ENCODE measurements at places on chromosomes 3 and 15. TPM values are rescaled to one million over a fixed set of nuclear protein-coding genes. Genes with fewer than 3 reads are reported as not detected.
A peak's percentile ranks its signal among the peaks of the same experiment; 100 is the strongest.

- H3K4me1 ChIP-seq, result no peaks in the 10 kb centered on the region
- H3K36me3 ChIP-seq, result no peaks in the 10 kb centered on the region
- H3K27me3 ChIP-seq, result no peaks in the 10 kb centered on the region
- H3K4me3 ChIP-seq, result no peak overlapping the region
- no peak overlapping the region for H3K27ac ChIP-seq
- no peak for DNase-seq
These were observed 171.6 kb downstream of the CD47 start for GRCh38 chr3:107919239-107919638.

- no peaks in the 10 kb centered on the region for H3K4me1 ChIP-seq
- no peak overlapping the region for H3K4me3 ChIP-seq
- H3K27ac ChIP-seq, result no peak overlapping the region
- DNase-seq, result no peak
- H3K36me3 ChIP-seq, result no peaks in the 10 kb centered on the region
- H3K27me3 ChIP-seq, result peaks cover 71% of the 10 kb centered on the region
These were observed 100.3 kb downstream of the ADCY5 start for GRCh38 chr3:123348471-123349200.

AMOTL2 gene
- total RNA-seq, result 140 TPM

MESP2 gene
- total RNA-seq, result not detected

DNA sequence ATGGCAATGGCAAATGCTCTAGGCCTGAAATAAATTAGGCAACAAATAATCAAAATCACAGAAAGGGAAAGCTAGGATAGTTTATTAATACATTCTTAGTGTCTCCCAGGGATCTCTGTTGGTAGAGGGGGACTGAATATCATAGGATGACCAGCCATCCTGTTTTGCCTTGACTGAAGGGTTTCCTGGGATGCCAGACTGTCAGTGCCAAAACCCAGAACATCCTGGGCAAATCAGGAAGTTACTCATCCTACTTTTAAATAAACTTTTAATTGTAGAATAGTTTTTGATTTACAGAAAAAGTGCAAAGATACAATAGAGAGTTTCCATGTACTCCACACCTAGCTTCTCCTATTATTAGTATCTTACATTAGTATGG lies 21.8 kb upstream of the SIAH2 start:
- no peak overlapping the region for H3K4me3 ChIP-seq
- no peaks in the 10 kb centered on the region for H3K36me3 ChIP-seq
- H3K27me3 ChIP-seq, result peaks cover 20% of the 10 kb centered on the region
- no peak overlapping the region for H3K27ac ChIP-seq
- H3K4me1 ChIP-seq, result no peaks in the 10 kb centered on the region

- H3K27ac ChIP-seq, result peak overlapping the region; percentile 30
- peaks cover 52% of the 10 kb centered on the region for H3K27me3 ChIP-seq
- peak; percentile 46 for DNase-seq
- H3K4me1 ChIP-seq, result no peaks in the 10 kb centered on the region
- H3K36me3 ChIP-seq, result no peaks in the 10 kb centered on the region
- H3K4me3 ChIP-seq, result peak overlapping the region; percentile 21
These were observed 5.1 kb downstream of the DUOX1 start for GRCh38 chr15:45134682-45135604.
